CD8-positive, alpha-beta memory T cell (primary cell): ENCODE measurements at places on chromosomes 4 and X.

- DNase-seq, result no peak
Observed at GRCh38 chr4:95105983-95106382, 348.2 kb downstream of the BMPR1B start.

GRCh38 chrX:10074241-10074941 lies 82.4 kb upstream of the CLCN4 start:
- no peak for DNase-seq

DNA sequence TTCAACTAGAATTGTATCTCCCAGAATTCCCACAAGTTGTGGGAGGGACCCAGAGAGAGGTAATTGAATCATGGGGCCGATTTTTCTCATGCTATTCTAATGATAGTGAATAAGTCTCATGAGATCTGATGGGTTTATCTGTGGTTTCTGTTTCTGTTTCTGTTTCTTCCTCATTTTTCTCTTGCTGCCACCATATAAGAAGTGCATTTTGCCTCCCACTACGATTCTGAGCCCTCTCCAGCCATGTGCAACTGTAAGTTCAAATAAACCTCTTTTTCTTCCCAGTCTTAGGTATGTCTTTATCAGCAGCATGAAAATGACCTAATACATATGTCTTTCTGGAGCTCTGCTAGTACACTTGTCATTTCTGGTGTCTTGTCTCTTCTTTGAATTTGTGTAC lies 22.1 kb upstream of the OR13H1 start:
- no peak for DNase-seq

- no peak for DNase-seq
Observed at GRCh38 chrX:1011691-1012283, 200.7 kb downstream of the CRLF2 start.

GRCh38 chr4:110058677-110059076 lies 139.7 kb downstream of the ELOVL6 start:
- no peak for DNase-seq

GRCh38 chr4:98193459-98194105 lies 50.3 kb upstream of the STPG2 start:
- no peak for DNase-seq

- DNase-seq, result no peak
Observed at GRCh38 chr4:4979971-4980370, 39.3 kb downstream of the CYTL1 start.

GRCh38 chr4:76758996-76759395 lies 138.9 kb downstream of the SOWAHB start:
- DNase-seq, result no peak

DNA sequence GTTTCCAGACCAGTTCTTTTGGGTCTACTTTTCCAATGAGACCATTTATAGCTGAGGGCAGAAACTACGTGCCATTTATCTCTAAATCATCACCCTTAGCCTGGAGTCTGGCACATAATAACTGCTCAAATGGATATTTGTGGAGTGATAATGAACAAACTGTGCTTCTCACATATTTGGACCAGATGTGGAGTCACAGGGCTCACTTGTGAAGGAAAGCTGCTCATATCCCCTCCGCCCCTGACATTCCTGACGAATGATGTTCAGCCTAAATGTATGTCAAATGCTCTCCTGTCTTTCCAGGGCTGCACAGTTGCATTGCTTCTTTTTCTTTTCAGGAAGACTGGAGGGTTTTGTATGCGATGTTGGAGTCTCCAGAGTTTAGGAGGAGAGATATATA lies 110.1 kb downstream of the GBA3 start:
- DNase-seq, result no peak

DNA sequence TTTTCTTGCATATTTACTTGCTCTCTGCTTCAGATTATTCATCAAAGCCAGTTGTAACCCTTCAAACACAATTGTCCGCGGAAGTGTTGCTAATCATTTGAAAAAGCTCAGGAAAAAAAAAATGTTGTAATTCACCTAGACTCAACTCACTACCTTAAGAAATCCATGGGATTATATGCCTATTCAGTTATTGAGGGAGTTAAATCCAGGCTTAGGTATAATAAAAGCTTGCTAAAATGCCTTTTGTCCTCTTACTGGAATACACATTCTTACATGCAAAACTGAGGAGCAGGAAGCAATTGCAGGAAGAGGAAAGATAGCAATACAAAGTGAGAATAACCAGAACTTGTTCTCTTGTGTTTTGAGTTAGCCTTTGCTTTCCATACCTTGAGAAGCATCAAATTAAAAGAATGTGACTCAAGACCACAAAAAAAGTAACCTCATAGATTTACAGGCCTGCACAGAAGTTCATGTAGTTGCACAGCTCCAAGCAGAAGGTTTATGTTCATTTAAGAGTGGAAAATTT lies 91.4 kb upstream of the FAM241A start:
- DNase-seq, result no peak

DNA sequence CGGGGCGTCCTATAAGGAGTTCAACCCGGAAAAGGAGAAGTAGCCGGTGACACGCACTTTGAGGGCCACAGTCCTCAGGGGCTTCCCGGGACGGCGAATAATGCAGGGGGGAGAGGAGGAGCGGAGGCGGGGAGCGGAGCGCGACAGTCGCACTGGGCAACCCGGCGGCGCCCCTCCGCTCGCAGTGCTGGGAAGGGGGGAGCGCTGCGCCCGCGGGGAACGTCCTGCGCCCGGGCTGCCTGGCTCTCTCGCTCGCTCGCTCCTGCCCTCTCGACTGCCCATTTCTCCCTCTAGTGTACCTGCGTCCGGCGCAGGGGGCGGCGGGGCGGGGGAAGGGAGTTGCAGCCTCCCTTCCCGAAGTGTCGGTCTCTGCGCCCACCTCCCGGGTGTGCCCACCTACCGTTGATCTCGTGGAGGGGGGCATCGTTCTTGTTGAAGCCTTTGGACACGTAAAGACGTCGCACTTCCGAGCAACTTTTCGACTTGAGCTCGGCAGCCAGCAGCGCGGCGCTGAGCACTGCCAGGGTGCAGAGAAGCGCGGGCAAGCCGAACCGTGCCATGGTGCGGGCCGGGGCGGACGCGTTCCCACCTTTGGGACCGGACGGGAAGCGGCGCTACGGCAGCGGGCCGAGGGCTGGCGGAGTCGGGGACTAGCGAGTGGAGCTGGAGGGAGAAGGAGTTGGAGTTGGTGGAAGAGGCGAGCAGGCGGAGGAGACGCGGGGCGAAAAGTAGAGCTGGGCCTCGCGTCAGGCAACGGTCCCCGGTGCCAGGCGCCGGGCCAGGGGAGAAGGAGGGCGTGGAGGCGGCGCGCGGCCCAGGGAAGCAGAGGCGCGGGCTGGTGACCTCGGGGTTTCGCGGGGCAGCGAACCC lies 648 bp downstream of the GPC4 start:
- DNase-seq, result no peak

GRCh38 chr4:156560701-156561100 lies 410.9 kb downstream of the PDGFC start:
- DNase-seq, result no peak

- DNase-seq, result no peak
Observed at GRCh38 chr4:6999172-7000086, 43.7 kb upstream of the TADA2B start.

DNA sequence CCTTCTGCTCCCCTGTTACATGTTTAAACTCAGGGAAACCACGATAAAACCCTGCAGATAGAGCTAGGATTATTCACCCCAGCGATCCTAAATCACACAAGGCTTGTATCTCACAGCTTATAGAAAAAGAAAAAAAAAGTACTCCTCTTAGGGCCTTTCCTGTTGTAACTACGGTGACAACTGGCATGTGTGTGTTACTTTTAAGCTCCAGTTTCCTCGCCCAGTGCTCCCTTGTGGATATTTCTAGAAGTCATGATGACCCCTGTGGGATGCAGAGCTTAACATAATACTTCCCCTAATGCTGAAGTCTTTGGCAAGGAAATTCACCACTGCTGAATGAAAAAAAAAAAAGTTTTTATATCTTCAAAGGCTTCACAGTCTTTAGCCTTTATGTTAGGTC lies 114.7 kb downstream of the NWD2 start:
- no peak for DNase-seq

DNA sequence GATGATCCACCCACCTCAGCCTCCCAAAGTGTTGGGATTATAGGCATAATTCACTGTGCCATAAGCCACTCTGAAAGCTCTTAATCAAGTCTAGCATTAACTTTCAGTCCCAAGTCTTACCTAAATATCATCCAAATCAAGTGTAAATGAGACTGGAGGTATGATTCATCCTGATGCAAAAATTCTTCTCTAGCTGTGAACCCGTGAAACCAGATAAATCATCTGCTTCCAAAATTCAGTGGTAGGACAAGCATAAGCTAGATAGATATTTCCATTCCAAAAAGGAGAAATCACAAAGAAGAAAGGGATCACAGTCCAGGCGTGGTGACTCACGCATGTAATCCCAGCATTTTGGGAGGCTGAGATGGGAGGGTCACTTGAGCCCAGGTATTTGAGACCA lies 8.8 kb upstream of the TBC1D25 start:
- no peak for DNase-seq

DNA sequence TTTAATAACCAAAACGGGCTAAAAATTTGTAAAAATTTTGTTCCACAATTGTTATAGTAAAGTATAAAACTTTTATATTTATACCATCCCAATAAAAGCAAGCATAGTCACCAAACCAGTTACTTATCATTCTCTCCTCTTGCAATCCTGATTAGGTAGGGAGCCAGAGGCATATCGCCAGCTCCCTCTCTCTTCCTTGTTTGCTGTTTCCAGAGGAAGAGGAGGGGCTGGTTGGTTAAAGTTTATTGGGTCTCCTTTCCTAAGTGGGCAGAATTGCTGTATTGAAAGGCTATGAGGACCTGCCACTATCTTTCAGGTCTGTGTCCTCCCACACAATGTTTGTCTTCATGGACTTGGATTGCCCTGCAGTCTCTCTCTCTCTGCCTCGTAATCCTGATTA lies 29.6 kb upstream of the BBS12 start:
- DNase-seq, result no peak

GRCh38 chr4:38672074-38672396 lies 8.0 kb downstream of the KLF3 start:
- DNase-seq, result no peak

DNA sequence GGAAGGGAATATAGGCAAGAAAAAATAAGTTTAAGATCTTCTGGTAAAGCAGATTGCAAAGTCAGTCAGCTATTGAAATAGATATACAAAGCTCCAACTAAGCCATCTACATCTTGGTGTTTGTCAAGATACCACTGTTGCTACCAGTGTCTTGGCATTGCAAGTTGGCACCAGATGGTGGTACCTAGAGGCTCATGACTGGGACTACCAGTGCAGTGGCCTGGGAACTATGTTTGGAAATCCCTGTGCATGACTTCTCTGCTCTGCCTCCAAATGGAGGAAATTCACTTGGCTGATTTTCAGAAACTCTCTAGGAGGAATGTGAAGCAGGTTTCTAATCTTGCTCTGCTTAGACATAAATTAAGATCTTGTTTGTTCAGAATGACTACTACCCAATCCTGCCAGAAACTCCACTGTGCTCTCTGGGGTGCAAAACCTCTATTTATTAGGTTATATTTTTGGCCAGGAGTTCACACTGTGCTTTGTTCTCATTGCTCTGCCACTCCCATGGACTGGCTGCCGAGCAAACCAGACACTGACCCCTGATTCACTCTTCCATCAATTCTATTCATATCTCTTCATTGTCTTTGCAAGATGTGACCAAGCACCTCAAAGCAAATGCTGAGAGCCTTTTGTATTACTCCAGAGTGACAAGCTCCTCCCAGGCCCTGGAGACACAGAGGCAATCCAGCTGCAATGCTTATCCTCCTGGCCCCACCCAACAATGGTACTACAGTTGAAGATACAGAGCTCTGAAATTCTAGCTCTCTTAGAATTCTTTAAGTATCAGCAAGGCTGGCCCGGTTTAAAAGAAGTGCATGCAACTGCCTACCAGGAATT lies 272.3 kb upstream of the FGF16 start:
- DNase-seq, result no peak

- DNase-seq, result no peak
Observed at GRCh38 chrX:32966821-32967355, 244.5 kb downstream of the DMD start.

GRCh38 chr4:115126491-115126890 lies 13.1 kb upstream of the NDST4 start:
- DNase-seq, result no peak

GRCh38 chrX:20471483-20471882 lies 204.8 kb upstream of the RPS6KA3 start:
- DNase-seq, result no peak

- no peak for DNase-seq
Observed at GRCh38 chr4:139987502-139987850, 166.5 kb downstream of the MAML3 start.

DNA sequence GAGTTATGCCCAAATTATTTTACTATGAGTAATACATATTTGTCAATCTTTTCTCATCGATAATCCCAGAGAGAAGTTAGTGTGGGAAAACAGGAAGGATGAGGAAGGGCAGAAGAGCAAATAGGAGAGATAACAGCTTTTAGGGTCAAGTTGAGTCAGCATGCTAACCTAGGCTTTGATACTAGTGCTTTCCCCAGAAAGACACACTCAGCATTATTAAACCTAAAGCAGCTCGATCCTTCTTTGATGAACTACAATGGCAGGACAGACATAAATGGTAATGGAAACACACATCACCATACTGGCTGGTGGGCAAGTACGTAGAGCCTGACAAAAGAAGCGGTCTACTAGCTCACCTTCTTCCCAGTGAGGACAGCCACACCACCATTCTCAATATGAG lies 20.5 kb downstream of the AIFM1 start:
- DNase-seq, result no peak

DNA sequence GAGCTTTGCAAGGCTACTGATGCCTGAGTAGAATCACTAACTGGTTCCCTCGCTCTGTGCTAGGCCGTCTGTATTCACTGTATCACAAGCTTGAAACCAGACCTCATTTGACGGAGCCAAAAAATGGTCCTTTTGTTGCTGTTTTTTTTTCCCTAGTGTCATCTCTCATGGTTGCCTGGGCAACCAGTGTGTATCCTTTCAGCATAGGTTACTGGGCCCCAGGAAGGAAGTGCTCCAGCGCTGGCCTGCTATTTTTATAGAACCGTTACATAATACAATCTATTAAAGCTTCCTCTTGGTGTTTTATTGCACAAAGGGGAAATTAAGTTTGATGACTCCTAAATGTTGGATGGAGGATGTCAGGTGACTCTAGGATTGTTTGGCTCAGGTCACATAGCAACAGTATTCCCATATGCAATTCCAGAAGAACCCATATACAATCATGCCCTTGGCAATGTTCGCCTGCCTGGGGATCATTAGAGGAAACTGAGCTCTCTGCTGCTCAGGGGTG lies 220.4 kb downstream of the SPRY1 start:
- DNase-seq, result peak; percentile 81

DNA sequence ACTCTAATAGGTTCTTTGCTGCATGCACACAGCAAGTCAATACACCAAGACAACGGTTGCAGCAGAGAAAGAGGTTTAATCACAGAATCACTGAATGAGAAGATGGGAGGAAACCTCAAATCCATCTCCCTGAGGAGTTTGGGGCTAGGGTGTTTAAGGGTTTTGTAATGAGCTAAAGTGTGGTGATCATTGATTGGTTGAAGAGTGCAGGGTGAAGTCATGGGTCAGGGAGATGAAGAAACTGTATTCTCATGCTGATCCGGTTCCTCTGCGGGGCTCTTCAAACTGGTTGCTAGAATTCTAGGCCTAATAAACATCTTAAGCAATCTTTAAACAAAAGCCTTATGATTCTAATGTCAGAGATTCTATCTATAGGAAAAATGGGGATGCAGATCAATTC lies 432.5 kb upstream of the FAM47C start:
- DNase-seq, result no peak
